ENCODE measurements at places on chromosomes 7 and 10. TPM values are rescaled to one million over a fixed set of nuclear protein-coding genes. Genes with fewer than 3 reads are reported as not detected.

DNA sequence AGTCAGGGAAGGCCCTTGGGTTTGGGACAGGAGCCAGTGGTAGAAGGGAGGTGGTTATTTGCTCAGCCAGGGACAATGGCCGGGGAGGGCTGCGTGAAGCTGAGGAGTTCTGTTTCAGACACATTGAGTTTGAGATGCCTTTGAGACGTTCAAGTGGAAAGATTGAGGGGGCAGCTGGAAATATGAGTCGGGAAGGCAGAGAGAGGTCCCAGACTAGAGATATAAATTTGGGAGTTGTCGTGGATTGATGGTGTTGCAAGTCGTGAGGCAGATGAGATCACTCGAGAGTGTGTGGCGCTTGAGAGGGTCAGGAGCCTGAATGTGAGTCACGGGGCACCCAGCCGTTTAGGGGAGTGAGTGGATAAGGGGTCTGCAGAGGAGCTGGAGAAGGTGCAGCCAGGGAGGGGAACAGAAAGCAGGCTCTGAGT, 73.3 kb downstream of the ZMIZ1 start:
- DNase-seq, result no peak

DNA sequence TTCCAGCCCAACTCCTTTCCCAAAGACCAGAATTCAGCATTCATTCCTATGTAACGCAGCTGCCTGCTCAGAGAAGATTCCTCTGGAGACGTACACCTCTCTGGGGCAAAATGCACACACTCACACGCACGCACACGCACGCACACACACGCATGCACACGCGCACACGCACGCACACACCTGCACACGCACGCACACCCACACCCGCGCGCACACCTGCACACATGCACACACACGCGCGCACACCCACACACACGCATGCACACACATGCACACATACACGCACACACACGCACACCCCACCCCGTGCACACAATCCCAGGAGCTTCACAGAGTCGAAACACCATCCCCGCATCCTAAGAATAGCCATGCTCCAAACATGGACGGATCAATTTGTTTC, 13.0 kb downstream of the MMD2 start:
- no peak for DNase-seq

DNA sequence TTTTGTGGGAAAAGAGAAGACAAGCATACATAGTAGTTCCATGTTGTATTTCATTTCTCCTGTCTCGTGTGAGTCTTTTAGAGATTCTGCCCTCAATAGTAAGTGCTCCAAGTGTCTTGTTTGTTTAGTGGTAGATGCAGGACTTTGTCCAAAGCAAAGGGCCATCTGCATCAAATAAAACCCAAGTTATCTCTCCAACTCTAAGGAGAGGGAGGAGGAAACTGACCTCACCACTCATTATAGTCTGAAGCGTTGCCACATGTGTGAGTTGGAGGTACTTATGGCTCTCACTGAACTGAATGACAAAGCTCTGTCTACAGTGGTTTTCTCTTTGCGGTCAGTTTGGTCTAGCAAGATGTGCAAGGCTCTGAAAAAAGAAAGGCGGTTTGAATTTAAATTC, 272.6 kb downstream of the DOCK4 start:
- no peak for DNase-seq

- DNase-seq, result no peak
These were observed 28.9 kb upstream of the RBM20 start for GRCh38 chr10:110615057-110615747.

DNA sequence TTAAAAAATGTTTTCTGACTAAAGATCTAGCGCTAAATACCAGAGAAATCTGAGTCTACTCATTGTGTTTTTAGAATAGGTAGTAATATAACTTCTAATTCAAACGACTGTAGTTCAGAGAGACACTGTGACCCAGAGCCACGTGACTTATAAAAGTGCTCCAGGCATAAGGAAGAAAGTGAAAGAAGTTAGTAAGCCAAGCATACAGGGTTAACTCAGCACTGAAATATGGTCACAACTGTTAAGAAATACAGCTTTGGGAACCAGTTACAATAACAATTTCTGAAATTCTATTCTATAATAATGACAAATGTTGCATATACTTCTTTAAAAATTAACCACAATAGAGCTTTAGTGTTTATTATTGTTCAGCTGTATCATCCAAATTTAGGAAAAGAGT, 119.1 kb downstream of the TFEC start:
- DNase-seq, result no peak

Gene PAX4
- not detected for total RNA-seq

Gene CHST3
- total RNA-seq, result 11.5 TPM

Measured in endothelial cell of umbilical vein (primary cell).